ENCODE measurements at places on chromosomes 7 and 10.

- DNase-seq: no peak
Observed at GRCh38 chr7:80603940-80604339, 34.5 kb upstream of the CD36 start.

- DNase-seq: no peak
Observed at GRCh38 chr7:152937282-152937681, 177.7 kb downstream of the ACTR3B start.

DNA sequence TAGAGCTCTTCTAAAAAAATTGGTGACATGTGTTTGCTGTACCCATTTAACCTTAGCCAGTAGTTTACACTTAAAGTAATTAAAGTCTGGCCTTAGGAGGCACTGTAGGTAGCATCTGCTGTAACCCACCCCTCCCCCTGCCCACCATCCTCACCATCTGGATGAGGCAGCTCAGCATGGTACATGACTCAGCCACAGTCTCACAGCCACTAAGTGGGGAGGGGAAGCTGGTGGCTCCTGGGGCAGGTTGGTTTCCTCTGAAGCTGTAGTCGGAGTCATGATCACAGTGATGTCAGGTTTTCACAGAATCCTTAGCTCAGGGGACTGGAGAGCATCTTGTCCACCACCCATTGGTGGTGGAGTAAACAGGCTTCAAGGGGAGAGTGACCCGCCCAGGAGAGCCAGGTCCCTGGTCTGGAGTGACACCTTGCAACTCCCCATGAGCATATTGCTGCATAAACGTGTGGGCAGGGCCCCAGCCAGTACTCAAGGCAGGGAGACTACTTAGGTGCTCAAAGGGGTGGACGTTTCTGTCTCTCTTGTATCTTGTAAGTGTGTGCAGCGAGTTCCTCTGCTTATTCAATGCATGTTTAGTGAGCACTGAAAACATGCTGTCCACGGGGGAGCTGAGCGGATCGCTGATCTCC, 125.9 kb downstream of the GRK5 start:
- DNase-seq: no peak

- no peak for DNase-seq
Observed at GRCh38 chr7:17105701-17106100, 192.8 kb upstream of the AHR start.

DNA sequence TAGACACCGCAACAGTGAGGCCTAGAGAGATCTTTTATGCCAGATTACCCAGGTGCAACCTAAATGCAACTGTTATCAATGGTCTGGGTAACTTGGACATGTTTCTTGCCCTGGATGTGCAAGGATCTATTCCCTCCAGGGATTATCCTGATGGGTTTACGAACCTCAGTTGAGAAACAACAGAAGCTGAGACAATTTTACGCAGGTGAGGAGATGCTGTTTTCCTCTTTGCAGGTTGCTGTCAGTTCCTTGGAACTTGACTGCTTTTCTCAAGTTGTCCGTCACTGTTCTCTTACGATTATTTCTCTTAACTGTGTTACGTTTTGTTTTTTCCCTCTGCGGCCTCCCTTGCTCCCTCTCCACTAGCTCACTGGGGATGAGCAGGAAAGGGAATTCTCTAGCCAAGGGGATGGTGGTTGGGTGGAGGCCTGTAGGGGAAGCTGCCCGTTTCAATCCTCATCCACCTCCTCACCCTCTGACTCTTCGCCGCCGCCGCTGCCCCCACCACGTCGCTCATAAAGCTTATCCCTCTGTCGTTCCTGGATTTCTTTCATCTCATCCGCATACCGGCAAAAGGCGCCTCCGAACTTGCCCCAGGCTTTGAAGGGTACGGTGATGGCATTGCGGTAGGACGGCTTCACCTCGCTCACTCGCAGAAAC, 1.2 kb downstream of the PURB start:
- no peak for DNase-seq

GRCh38 chr10:132447446-132448247, 50.6 kb downstream of the PWWP2B start:
- DNase-seq: peak; percentile 32

DNA sequence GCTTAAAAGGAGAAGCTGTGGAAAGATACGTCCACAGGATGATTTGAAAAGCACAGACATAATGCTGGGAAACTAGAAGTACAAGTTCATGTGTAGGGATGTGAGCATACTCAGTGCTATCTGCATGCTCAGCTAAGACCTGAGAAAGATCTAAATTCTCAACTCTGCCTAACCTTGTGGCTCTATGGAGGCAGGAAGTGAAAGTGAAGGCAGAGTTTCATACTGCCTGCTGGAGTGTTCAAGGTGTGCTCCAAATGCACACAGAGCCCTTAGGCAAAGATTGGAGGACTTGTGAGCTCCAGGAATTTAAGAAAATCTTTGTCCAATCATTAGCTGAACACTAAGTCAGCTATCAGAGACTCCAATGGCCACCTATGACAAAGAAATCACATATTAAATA, 190.9 kb downstream of the RNLS start:
- no peak for DNase-seq

- DNase-seq: no peak
Observed at GRCh38 chr7:80593869-80594586, 44.4 kb upstream of the CD36 start.

DNA sequence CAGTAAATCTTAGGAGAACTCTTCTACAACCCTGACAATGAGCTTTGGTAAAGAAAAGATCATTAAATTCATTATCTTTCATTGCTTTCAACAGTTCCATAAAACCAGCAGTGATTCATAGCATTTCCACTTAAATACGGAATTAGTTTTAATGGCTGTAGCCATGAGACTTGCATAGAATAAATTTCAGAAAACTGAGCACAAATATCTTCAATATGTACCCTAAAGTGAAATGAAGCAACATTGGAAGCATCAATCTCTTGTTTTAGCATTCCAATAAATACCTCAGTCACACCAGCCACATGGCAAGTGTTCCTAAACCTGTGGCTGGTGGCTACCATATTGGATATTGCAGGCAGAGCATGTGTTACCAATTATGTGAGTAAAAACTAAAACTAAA, 3.6 kb upstream of the RARRES2 start:
- no peak for DNase-seq

GRCh38 chr10:112361951-112362751, 11.8 kb upstream of the ACSL5 start:
- DNase-seq: no peak

- no peak for DNase-seq
Observed at GRCh38 chr7:81280531-81280930, 361.7 kb upstream of the SEMA3C start.

GRCh38 chr7:148334959-148335577, 255.5 kb upstream of the C7orf33 start:
- no peak for DNase-seq

DNA sequence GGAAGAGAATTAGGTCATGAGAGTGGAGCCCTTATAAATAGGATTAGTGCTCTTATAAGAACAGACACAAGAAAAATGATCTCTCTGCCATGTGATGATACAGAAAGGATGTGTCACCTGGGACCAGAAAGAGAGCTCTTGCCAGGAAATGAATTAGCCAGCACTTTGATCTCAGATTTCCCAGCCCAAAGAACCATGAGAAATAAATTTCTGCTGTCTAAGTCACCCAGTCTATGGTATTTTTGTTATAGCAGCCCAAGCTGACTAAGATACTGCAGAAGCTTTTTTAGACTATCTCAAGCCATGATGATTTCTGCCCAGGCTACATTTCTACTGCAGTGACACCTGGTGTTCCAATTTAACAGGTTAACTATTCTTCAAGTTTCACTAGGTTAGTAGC, 84.8 kb downstream of the RSU1 start:
- no peak for DNase-seq

- DNase-seq: no peak
Observed at GRCh38 chr7:14886533-14886932, 16.0 kb downstream of the DGKB start.

DNA sequence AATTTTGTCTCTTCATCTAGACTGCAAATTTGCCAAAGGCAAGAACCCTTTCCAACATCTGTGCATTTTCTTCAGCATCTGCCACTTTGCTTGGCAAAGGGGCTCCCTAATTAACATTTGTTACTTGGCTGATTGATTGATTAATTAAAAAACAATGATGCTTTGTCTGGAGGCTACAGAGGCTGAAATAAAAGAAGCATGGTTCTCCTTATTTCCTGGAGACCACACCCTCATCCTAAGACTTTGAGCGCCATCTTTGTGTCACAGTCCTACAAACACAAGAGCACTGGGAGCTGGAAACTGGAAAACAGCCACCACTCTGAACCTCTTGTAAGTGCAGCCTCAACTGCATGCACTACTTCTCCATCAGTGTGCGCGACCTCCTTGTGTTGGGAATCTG, 189.2 kb downstream of the C7orf25 start:
- DNase-seq: no peak

GRCh38 chr10:131173484-131174210, 137.9 kb downstream of the TCERG1L start:
- DNase-seq: no peak

GRCh38 chr7:40979296-40979695, 723.6 kb downstream of the INHBA start:
- no peak for DNase-seq

DNA sequence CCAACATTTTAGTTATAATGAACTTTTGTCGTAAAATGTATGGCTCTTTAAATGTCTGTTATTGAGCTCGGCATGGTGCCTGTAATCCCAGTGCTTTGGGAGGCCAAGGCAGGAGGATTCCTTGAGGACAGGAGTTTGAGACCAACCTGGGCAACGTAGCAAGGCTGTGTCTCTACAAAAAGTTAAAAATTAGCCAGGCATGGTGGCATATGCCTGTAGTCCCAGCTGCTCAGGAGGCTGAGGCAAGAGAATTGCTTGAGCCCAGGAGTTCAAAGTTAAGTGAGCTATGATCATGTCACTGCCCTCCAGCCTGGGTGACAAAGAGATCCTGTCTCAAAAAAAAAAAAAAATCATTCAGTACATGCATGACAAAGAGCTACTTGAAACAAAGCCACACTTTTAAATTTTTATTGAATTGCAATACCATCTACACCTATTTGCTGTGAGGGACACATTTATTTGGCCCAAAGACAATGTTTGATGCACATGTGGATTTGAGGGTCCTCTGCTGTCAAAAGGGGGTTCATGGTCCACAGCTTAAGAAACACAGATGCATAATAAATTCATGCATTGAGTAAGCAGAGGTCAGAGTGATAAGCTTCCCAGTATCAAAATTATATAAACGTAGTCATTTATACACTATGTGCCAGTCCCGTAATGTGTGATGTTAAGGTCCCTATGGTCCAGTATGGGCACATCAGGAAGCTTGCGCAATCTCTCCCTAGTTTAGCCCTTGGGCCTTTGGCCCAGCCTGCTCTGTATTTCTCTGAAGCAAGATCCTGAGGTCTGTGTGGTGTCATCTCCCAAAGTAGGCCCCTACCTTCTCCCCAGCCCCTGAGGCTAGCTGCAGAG, 4.4 kb upstream of the MALSU1 start:
- DNase-seq: no peak
